ENCODE measurements at places on chromosomes 16 and 17.
A peak's percentile ranks its signal among the peaks of the same experiment; 100 is the strongest.

GRCh38 chr17:63999680-64000531 lies 1.8 kb downstream of the PRR29 start:
- no peak for DNase-seq

DNA sequence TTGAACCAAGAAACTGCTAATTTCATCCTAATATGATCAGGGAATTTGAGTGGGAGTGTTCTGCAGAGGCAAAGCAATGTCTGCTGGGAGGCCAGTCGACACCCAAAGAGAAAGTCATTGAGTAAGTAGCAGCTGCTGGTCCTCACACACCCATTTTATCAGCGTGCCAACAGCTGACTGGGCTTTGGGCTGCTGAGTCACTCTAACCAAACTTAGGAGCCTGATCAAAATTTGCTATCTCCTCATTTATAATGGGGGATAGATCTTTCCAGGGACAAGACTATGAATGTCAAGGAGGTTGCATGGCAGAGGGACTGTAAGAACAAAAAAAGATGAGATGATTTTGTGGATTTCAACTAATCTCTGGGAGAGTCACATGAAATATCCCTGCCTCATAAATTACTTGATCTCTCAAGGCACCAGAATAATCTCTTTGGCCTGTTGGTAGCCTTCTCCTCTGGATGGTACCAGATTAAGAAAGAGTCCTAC lies 32.9 kb downstream of the CPSF4L start:
- no peak for DNase-seq

- DNase-seq, result no peak
Observed at GRCh38 chr17:15509095-15509494, 41.7 kb upstream of the CDRT4 start.

DNA sequence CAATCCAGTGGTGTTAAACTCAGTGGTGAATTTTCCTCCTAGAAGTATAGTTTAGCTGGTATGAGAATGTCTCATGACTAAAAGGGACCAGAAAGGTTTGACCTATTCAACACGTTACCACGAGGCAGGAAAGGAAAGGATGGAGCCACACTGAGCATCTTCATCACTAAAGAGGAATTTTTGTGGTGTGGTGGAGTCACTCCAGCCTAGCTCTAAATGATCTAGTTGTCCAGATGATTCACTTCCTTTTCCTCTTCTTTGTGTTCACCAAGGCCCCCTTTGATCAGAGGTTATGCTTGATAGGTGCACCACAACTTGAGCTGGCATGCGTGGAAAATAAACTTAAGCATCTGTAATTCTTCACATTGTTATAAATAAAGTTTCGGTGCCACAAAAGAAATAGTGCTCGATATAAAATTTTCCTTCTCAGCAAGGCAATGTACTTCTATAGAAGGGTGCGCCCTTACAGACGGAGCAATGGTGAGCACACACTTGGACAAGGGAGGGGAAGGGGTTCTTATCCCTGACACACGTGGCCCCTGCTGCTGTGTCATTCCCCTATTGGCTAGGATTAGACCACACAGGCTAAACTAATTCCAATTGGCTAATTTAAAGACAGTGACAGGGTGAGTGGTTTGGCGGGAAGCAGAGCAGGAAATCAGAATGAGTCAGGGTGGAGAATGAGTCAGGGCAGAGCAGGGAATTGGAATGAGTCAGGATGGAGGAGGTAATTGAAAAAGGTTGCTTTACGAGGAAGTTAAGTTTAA lies 254.6 kb downstream of the HS3ST3A1 start:
- DNase-seq, result no peak

- DNase-seq, result no peak
Observed at GRCh38 chr16:75416904-75417565, 16.3 kb downstream of the CFDP1 start.

- DNase-seq, result peak; percentile 38
Observed at GRCh38 chr16:726438-727290, at the start of the genes CCDC78 and HAGHL. CCDC78 (minus strand) TSS chr16:726443; CDS start chr16:726367, 76 bp downstream. HAGHL (plus strand) TSS chr16:727106; CDS start chr16:727510, 404 bp downstream.

- no peak for DNase-seq
Observed at GRCh38 chr17:39551879-39552278, 55.8 kb downstream of the NEUROD2 start.

DNA sequence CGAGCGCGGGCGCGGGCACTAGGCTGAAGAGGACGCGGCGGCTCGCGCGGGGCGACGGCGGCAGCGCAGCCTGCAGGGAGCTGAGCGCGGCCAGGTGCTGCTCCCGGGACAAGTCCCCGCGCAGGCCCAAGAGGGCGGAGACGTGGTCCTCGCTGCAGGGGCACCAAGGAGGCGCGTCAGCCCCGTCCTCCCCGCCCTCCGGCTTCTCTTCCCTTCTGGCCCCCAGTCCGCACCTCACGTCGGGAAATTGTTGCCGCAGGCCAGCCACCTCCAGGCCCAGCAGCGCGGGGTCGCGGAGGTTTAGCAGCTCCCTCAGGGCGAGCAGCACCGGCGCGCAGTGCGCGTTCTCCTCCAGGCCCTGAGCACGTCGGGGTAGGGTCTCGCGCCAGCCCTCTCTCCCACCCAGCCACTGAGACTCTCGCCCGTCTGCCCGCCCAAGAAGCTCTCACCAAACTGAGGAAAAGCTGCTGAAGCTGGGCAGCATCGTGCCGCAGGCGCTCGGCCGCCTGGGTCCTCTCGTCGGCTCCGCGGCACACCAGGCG lies 761 bp upstream of the MATCAP1 start:
- no peak for DNase-seq

DNA sequence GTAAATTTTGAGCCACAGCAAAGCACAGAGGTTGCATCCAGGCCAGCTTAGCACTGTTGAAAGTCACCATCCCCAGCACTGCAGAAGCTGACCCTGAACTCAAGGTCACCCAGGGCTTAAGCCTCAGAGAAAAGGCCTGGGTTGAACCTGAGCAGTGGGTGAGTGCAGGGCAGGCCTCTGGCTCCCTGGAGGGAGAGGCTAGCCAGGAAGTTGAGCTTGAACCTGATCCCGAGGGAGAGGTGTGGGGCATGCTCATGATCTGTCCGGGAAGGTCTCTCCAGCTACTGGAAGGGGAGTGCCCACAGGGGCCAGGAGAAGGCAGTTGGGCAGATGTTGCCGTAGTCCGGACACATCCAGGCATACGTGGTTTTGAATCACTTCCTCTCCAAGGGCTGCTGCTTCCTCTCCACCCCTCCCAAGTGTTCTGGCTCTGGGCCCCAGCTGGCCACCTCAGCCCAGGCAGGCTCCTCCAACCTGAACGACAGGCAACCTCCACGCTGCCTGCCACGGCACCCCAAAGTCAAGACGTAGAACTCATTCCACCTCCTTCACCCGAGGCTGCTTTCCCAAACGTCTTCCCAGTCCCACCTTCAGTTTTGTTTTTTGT lies 18.4 kb downstream of the CARHSP1 start:
- no peak for DNase-seq

GRCh38 chr17:2400474-2400866 lies 390 bp downstream of the MNT start:
- DNase-seq, result peak; percentile 31

- DNase-seq, result no peak
Observed at GRCh38 chr16:7703672-7704071, 371.0 kb downstream of the RBFOX1 start.

- DNase-seq, result no peak
Observed at GRCh38 chr17:28643983-28644786, 773 bp downstream of the BLTP2 start.

GRCh38 chr17:32783602-32784001 lies 93.3 kb downstream of the MYO1D start:
- DNase-seq, result no peak

DNA sequence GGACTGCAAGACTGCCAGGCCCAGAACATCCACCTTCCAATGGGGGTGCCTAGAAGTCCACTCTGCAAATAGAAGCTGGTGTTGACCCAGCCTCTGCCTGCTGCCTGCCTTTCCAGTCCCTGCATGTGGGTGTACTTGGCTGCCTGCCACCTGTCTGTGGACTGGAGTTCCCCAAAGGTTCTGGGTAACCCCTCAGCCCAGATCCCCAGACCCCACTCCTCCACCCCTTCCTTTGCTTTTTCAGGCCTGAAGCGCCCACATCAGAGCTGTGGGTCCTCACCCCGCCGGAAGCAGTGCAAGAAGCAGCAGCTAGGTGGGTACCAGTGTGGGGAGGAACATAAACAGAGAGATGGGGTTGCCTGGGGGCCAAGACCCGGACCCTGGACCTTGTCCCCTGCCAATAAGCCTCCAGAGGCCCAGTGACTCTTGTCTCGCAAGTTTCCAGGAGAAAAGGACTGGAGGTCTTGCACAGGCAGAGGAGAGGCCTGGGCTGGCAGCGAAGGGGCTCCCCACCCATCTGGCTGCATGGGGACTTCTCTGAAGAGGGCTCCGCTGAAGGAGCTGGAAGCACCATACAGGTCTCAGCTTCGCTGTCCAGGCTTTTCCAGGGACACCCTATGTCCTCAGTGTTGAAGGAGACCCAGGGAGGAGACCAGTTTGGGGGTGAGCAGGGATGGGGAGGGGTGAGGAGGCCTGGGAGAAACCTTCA lies 34.3 kb downstream of the NLRC5 start:
- peak; percentile 82 for DNase-seq

GRCh38 chr16:78894886-78895285 lies 705.7 kb downstream of the MAF start:
- peak; percentile 13 for DNase-seq

- no peak for DNase-seq
Observed at GRCh38 chr16:59470556-59470955, 736.4 kb upstream of the GOT2 start.

- DNase-seq, result no peak
Observed at GRCh38 chr16:15033309-15033707, 22.6 kb downstream of the NTAN1 start.

DNA sequence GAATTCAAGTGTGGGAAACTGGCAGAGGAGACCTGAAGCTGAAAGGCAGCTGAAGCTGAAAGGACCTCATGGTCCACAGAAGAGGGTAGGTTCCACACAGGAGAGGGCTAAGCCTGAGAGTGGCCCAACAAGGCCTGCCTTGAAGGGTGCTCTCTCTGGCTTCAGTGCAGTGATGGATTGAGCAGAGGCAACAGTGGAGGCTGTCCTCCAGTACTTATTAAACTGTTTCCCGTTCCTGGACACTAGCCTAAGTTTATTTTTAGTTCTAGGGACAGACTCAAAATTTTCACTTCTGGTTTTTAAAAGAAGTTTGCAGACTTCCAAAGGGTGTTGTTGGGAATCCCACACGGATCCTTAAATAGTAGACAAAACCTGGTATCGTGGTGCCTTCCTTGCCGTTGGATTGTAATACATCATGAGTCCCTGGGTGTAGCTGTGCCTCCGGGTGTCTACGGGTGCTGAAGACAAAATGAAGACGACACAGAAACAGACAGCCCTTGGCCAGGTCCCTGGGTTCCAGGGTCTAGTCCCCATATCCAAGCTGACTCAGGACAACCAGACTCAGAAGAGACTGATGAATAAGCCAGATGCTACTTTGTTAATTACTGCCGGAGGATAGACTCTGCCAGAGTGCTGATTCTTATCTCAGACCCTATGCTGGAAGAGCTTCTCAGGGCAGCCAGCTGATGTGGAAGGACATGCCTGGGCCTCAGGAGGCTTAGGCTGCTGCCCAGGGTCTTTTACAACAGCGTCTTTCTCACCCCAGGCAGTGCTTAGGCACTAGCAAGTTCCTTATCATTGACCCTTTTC lies 7.1 kb upstream of the CMTM4 start:
- DNase-seq, result no peak

DNA sequence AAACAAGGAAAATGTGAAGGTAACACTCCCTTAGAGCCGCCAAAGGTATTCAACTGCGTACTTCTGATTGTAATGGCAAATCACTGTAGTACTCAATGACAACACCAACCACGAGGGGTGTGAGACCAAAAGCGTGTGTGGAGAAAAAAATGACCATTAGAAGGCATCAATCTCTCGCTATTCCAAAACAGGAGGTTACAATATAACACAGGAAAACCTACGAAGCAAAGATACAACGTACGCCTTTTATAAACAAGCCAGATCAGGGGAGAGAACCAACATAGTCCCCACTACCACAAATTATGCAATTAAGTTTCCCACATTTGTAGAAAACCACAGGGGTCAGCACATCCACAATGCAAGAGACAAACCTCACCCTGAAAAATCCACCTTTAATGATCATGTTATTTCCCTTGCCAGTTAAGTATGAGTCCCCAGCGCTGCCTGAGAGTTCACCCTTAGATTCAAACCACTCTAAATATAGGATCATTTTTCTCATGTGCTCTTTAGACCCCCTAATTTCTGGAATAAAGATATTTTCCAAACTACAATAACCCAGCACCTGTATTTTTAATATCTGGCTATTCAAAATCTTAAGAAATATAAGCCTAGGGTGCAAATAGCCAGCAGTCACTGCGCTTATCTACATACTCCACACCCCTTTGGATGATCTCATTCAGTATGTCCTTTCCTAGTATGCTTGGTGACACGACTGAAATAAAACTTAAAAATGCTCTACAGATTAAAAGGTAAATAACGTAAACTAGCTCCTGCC lies 12.4 kb downstream of the TEX14 start:
- DNase-seq, result no peak

DNA sequence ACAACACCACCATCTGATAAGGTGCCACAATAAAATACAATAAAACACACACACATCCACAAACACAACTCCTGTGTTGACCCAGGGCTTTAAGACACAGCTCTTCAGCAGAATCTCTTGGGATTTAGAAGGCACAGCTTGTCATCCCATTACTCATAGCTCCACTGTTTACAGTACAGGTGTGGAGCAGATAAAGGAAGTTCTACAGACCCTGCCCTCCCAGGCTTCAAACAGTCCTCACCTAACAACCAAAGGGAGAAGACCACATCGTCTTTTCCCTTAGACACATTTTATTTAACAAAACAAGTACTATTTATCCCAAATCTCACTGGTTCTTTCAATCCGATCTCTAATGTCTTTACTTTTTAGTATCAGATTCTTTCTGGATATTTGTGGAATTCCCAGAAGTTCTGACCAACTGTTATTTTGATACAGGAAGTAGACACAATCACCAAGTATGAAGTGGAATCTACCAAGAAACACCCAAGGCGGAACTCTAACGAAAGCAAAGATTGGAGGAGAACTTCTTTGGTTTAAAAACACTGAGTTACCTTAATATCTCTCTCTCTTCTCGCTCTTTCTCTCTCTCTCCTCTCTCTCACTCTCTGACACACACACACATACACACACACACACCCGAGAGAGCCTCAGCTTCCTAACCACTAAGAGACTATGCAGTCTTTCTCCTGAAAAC lies 46.1 kb downstream of the CYTH1 start:
- DNase-seq, result no peak

DNA sequence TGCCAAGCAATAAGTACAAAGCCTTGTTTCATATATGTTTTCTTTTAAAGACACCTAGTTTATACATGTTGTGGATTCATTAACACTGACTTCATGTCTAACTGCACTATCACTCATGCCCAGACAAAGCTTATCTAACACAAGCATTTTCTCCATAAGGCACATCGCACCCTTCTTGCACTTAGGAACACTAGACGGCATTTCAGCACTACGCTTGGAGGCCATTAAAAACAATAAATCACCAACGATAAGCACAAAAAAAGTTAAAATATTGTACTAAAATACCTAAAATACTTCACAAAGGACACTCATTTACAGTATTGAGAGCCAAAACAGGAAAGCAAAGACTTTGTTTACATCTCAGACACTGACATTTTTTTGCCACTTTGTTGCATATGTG lies 39.0 kb upstream of the TEKT3 start:
- DNase-seq, result no peak
